ENCODE measurements at places on chromosomes 1 and 21. TPM values are rescaled to one million over a fixed set of nuclear protein-coding genes. Genes with fewer than 3 reads are reported as not detected.

LCE1C gene
- total RNA-seq = not detected

ALG14 gene
- total RNA-seq = 2.3 TPM

NT5C1A gene
- total RNA-seq = not detected

TMEM54 gene
- 10.0 TPM for total RNA-seq

LCE1E gene
- not detected for total RNA-seq

SYPL2 gene
- not detected for total RNA-seq
